ENCODE measurements at places on chromosomes 7 and 10.

DNA sequence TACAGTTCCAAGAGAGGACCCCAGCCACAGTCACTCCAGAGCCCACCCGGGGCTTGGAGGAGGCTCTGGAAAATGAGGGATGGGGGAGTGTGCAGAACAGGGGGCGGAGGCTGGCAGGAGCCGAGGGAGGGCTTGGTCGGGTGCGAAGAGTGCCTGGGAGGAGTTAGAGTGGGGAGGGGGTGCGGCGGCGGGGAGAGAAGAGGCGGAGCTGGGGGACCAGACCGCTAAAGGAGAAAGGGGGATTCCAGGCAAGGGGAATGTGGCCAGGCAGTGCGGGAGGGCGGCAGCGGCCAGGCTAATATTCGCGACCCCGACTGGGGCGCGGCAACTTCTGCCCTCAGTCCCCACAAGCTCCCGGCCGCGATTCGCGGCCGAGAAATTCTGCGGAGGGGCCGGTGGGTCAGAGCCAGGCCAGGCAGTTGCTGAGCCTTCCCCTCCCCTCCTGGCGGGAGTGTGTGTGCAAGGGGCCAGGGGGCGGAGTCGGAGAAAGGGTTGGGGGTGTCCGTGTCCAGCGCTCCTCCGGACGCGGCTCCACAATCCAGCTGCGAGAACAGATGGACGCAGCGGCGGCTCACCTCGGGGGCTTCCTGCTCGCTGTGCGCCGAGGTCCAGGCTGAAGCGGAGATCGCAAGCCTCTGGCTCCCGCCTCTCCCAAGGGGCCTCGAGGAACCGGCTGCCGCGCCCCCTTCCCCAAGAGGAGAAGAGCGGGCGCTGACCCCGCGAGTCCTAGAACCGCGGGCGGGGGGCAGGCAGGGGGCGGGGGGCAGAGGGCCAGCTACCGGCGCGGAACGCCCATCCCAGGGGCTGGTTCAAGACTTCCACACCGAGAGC, 612 bp upstream of the SLC18A3 start:
- DNase-seq = no peak

- DNase-seq = no peak
Measured at GRCh38 chr7:5598769-5599371, 175.2 kb upstream of the TNRC18 start.

DNA sequence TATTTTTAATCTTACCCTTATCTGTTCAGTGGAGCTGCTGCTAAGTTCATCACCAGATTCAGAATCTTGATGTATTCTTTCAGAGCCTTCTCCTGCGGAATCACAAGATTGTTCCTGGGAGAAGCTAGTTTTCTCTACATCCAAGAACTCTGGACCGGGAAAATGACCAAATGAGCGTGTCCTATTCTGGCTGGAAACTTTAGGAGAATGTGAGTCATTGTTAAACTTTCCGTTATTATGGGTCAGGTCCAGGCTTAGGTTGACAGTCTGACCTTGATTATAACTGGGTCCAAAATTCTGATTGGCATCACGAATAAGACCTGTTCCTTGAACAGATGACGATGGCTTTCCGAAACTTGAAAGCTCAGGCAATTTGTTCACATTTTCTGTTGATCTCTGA, 20.5 kb downstream of the ARHGAP12 start:
- DNase-seq = no peak

DNA sequence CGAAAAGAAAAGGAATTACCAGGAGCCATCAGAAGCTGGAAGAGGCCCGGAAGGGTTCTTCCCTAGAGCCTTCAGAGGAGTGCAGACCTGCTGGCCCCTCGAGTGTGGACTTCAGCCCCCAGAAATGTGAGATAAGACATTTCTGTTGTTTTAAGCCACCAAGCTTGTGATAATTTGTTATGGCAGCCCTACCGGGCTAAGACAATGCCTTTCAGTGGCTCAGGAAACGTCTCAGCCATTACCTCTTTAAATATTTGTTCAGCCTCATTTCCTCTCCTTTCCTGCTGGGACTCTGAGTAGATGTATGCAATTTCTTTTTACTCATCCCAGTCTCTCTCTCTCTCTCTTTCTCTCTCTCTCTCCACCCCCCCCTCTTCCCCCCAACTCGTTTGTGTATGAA, 174.7 kb upstream of the GRB10 start:
- no peak for DNase-seq

- no peak for DNase-seq
Measured at GRCh38 chr7:128963327-128963757, 25.6 kb downstream of the IRF5 start.

DNA sequence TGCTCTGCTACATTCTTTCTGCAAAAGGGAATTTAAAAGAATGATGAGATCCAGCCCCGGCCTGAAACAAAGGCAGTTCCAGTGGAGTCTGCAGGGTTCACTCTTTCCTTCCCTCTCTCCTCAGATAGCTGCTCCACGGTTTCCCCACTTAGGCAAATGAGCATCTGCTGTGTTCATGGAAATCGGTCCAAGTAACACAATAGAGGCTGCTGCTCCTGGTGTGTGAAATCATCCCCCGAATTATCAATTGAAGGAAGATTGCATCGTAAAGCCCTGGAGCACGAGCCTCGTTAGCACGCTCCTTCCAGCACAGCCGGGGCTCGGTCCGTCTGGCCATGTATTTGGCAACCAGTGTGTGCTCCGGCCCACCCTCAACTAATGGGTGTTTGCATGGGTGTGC, 108.3 kb upstream of the DPP6 start:
- no peak for DNase-seq

DNA sequence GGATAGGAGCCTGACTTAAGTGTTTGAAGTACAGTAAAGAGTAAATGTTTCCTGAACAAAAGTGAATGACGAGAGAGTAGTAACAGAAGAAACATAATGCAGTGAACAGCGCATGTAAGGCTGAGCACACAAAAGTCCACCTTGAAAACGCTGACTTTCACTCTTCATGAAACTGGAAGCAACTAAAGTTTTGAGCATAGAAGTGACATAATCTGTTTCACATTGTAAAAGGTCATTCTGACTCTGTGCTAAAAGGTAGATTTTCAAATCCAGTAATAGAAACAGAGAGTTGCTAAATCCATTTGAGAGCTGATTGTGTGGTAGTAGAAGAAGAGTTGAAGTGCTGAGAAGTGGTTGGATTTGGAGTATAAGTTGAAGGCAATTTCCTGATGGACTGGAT, 1037.0 kb downstream of the CNTNAP2 start:
- DNase-seq = no peak

GRCh38 chr10:7488418-7488829, 77.6 kb upstream of the SFMBT2 start:
- DNase-seq = no peak

- DNase-seq = no peak
Measured at GRCh38 chr7:129970816-129971215, 18.1 kb upstream of the UBE2H start.

GRCh38 chr10:131186547-131187253, 124.8 kb downstream of the TCERG1L start:
- no peak for DNase-seq

GRCh38 chr10:84563868-84564267, 235.5 kb downstream of the CCSER2 start:
- no peak for DNase-seq

DNA sequence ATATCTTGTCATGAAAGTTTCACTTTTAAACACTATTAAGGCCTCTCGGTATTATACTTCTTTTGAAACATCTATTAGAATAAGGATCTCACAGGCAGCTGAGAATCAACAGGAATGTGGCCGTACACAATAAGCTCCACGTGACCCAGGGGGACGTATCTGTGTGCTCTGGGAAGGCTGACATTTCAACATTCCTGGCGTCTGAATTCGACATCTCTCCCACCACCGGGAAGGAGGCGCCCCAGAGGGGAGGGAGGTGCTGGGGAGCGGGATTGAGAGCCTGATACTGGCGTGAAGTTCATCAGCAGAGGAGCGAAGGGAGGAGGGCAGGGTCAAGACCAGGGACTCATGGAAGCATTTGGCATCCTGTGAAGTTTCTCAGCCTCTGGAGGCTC, 401.3 kb downstream of the DNAJB6 start:
- DNase-seq = no peak

DNA sequence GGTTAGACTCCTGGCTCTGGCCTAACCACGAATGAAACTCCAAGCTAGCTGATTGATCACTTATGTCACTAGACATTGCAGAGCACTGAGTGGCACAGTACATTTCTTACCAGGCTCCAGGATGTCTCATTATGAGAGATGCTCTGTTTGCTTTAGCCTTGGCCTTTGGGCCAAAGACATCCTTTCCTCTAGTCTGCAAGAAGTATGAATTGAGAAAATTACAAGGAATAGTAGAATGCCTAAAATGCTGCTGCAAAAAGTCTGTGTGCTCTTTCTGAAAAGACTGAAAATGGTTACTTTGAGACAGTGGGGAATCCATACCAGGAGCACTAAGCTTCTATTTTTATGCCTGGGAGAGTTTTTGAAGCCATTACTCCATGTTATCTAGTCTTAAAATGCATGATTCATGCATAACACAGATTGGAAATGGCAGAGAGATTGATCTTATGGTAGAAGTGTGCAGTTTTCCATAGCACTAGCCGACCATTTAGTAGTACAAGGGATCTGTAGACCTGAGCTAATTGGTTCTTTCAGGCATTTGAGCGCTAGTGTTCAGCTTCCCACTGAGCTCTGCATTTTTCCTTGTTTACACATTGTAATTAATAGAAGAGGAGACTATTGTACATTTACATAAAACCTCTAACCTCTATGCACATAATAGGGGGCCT, 303.8 kb downstream of the PRKG1 start:
- DNase-seq = no peak

DNA sequence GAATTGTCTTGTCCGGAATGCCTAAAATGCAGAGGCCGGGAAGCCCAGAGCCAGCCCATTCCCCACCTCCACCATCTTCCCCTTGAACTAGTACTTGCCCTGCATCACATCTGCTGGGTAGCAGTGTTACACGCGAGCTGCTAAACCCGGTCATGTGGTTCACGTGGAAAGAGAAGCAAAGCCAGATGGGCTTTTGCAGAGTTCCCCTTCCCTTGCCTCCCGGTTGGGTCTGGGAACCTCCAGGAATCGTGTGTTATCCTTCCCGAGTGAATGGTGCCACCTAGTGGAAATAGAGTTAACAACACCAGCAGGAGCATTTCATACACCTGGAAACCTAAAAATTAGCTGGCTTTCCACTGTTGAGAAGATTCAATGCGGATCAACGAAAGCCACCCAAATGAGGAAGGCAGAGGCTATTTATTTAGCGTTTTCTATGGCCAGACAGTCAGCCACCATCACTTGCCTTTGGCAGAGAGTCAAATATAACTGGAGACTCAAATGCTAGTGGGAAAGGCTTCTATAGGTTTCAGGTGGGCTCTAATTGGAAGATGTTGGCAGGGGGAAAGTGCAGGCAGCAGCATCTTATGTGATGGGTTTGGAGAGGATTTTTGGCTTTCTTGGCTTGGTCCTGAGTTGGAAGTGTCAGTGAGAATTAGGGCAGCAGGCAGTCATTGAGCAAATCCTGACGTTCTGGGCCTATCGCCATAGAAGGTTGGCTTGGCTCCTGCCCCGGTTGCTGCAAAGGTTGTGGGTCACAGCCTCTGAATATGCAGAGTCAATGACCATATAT, 12.9 kb upstream of the DENND2A start:
- DNase-seq = peak; percentile 74

GRCh38 chr7:7867846-7868571, 100.6 kb upstream of the GLCCI1 start:
- DNase-seq = no peak

DNA sequence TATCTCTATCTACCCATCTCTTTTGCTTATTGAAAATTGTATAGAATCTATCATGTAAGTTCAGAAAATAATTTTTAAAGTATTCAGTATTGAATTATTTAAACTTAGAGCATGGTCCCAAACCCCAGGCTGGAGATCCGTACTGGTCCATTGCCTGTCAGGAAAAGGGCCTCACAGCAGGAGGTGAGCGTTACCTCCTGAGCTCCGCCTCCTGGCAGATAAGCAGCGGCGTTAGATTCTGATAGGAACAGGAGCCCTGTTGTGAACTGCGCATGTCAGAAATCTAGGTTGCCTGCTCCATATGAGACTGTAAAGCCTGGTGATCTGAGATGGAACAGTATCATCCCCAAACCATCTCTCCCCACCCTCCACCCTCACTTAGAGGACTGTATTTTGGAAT, 266.0 kb upstream of the CNTNAP2 start:
- DNase-seq = no peak

GRCh38 chr10:17026686-17027485, 102.7 kb downstream of the CUBN start:
- no peak for DNase-seq

- DNase-seq = no peak
Measured at GRCh38 chr10:70775679-70776454, 9.3 kb downstream of the TBATA start.

DNA sequence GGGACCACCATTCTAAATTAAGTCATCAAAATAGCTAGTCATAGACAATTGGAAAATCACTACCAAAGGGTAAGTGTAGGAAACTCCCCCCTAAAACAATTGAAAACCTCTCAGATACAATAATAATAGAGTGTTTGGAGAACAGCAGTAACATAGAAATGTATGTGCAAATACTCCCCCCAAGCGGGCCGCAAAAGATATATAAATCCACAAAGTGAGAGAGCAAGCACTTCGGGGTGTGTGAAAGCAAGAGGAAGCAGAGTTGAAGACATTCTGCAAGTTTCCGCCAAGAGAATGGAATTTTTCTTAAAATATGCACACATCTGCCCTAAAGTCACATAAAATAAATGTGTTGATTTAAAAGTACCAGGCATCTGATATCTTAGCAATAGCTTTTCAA, 33.3 kb downstream of the CHCHD3 start:
- DNase-seq = no peak

DNA sequence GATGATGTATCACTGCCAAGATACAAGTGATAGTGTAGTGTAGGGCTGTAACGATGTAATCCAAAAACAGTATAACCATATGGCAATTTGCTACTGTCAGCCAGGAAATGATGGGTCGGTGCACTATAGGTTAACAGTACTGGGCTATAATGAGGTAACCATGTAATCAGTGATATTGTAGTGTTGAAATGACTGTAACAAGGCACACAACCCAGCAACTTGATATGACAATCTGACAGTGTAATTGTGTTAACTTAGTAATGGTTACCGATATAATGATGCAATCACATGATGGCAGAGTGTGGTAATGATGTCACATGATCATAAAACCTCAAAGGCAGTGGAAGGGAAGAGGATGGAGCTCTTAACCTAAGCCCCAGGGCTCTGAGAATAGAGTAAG, 73.8 kb upstream of the SLF2 start:
- DNase-seq = no peak

GRCh38 chr10:54665095-54665494, 135.9 kb downstream of the PCDH15 start:
- no peak for DNase-seq

DNA sequence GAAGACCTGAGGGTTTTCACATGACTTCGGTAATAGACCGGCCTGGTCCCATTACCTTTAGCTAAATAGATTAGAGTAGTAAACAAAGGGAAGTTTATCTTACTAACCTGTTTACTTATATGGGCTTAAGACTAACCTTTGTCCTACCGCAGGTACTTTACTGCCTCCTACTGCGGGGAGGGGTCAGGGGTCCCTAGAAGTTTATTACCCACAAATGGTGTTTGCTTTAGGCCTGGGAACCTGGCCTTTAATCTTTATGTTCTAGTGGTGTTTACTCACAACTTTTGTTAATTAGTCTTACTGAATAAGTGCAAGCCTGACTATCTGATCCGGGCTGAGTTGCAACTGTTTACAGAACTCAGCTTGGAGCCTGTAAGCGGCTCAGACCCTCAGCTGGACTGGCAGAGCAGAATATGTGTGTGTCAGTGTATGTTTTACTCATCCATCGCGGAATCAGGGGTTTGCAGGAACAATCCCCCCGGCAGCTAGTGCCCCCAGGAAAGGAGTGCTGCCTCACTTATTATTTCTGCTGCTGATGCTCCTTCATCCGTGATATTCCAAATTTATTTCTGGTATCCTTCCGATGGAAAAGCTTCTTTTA, 578.9 kb upstream of the SEMA3D start:
- DNase-seq = no peak

Data from amniotic stem cell (primary cell).